ENCODE measurements at places on chromosomes 6 and 20.

DNA sequence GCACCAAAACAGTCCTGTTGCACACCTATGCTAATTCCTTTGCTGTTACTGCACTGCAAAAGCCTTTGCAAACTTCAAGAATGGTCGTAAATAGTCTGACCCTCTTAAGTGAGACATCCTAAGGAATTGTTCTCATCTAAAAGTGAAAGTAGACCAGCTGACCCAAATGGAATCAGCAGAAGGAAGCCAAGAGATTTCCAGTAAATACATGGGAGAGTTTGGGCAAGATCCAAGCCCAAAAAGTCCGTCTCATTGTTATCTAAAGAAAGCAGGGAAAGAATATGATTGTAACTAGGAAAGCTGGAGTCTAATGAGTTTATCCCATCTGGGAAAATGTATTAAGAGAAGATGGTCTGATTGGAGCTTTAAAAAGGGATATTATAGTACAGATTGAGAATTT, 43.0 kb upstream of the HIVEP1 start:
- no peak for DNase-seq

- no peak for DNase-seq
These were observed 76.0 kb downstream of the LCA5 start for GRCh38 chr6:79461205-79461604.

- peak; percentile 14 for DNase-seq
These were observed 9.6 kb downstream of the AHCY start for GRCh38 chr20:34293589-34293988.

GRCh38 chr6:157486572-157486971, 105.6 kb downstream of the ZDHHC14 start:
- DNase-seq = peak; percentile 10

DNA sequence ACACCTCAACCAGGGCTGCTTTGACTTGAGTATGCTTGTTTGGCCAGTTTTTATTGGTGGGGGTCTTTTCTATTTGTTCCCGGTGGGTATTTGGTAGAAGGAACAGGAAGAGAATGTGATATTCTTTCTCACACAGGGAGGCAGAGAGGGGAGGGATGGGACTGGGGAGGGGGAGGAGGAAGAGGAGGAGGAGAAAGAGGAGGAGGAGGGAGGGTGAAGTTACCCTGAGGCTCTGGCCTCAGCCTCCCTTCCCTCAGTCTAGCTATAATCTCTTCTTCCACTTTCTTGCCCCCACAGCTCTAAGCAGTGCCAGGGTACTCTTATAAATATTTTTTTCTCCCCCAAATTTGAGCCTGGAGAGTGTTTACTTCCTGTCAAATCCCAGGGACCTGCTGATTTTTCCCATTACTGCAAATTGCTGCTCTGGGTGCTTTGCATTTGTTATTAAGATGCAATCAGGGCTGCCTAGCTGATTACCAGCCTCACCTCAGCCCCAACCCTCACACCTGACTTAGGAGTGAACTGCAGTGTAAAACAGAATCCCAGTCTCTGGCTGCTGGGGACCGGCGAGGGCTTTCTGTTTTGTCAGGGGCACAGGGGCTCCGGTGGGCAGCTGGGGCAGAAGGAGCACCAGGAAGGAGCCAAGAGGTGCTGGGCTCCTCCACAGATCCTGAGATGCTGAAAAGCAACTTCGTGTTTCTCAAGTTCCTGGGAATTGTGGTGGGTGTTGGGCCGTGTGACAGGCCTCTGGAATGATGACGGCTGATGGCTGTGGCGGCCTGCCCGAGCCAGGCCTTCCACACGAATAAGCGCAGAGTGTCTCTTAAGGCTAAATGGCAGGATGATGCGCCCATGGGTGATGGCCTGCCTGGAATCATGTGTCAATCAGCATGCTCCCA, 141.4 kb downstream of the CD83 start:
- no peak for DNase-seq

GRCh38 chr6:44514085-44514484, 126.6 kb downstream of the CDC5L start:
- no peak for DNase-seq
